Stimulated activated CD4-positive, alpha-beta T cell treated with anti-CD3 and anti-CD28 coated beads, Interleukin-12 subunit alpha, Interleukin-12 subunit beta, amount 100 ng/mL, for 48 hours (primary cell): ENCODE measurements at places on chromosomes 7 and 10.

DNA sequence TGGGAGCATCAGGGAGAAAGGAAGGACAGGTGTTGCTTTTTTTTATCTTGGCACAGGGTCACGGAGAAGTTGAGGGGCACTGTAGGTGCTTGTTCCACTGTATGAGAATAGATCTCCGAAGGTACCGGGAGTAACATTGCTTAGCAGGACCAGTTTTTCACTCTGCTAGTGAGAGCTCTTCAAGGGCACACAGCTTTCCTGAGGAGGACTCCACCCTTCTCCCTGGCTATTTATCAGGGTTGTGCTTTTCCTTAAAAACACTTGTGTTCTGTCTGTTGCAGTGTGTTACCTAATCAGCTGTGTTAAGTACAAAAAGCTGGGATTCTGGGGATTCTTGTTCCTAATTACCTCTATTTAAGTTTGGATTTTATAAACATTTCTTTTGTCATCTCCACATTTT is 160.5 kb downstream of the SND1 start:
- DNase-seq: no peak

GRCh38 chr7:76196786-76197185 is 4.9 kb upstream of the SRRM3 start:
- no peak for DNase-seq

- DNase-seq: no peak
Observed at GRCh38 chr10:4243651-4244050, 458.6 kb upstream of the KLF6 start.

GRCh38 chr7:122951006-122951405 is 44.5 kb downstream of the TAS2R16 start:
- no peak for DNase-seq

DNA sequence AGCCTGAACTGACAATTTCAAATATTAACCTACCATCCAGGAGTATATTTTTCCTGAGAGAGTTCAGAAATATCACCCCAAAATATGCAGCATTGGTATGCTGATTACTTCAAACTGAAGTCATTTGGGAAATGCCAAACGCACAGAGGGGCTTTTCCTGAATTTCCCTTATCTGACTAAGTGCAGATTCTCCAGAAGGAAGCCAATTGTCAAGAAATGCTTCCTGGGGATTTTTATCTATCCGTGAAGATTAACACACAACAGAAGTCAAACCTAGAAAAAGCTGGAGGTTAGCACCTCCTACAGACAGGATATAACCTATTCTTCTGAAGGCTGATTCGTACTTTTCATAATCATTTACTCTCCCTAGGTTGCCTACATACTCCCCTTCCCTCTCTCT is 91.0 kb downstream of the AKR1D1 start:
- DNase-seq: no peak

DNA sequence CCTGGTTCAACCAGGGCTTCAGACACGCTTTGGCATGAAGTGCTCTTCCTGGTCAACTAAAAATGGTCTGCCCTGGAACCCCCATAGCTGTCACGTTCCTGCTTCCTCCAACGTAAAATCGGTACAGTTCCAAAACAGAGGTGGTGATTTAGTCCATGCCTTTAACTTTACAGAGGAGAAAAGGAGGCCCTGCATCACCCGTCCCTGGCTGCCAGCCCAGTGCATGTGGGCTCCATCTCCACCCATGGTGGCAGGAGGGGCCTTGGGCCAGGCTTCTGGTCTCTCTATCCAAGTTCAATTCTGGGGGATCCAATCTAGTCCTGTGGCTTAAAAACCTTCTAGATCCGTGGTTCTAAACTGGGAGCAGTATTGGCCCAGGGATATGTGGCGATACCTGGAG is 18.7 kb downstream of the ECHDC3 start:
- DNase-seq: no peak

- no peak for DNase-seq
Observed at GRCh38 chr10:113027230-113027573, 77.2 kb downstream of the TCF7L2 start.

GRCh38 chr7:86643561-86644281 is at the start of gene GRM3:
Gene GRM3 (plus strand): TSS chr7:86643909. CDS start chr7:86765146, 121,237 bp downstream.
- no peak for DNase-seq

DNA sequence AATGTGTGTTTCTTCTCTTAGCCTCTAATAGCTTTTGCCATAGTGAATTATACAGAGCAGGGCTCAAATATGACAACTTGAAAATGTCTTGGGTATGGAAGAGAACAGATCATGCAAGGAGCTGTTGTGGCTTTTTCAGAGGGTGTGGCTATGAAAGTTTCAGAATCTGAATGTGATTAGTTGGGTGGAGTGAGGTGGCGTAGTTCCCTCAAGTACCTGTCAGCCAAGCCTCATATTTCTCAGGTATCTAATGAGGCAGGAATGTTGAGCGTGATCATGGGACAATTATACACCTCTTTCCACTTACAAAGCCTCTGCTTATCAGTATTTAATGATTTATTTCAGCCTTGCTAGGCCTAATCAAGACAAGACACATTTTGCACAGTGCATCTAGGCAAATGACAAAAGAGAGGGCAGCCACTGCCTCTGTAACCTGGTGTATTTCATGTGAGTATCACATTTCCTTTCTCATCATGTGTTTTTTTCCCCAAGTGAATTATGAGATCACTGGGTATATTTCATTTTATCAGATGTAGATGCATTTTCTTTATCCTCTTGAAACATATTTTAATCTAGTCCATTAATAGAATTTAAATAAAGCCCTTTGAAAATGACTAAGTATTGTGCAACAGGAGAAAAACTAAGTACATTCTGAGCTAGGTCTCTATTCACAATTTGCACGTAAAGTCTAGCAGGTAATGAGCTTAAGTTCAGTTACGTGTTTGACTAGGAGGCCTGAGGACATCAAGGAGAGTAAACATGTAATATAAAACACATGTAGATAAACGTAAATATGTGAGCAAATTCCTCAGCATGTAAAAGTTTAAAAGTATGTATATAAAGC is 644.4 kb upstream of the IGFBP3 start:
- DNase-seq: no peak

DNA sequence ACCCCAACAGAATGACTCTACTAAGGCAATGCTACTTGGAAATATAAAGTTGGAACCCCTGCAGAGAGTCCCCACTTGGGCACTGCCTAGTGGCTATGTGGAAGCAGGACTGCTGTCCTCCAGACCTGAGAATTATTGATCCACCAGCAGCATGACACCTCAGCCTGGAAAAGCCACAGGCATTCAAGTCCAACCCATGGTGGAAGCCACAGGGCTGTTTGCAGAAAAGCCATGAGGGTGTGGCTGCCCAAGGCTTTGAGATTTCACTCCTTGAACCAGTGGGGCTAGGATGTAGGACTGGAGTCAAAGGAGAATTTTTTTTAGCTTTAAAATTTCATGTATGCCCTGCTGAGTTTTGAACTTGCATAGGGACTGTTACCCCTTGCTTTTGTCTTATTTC is 13.6 kb upstream of the GHRHR start:
- no peak for DNase-seq

DNA sequence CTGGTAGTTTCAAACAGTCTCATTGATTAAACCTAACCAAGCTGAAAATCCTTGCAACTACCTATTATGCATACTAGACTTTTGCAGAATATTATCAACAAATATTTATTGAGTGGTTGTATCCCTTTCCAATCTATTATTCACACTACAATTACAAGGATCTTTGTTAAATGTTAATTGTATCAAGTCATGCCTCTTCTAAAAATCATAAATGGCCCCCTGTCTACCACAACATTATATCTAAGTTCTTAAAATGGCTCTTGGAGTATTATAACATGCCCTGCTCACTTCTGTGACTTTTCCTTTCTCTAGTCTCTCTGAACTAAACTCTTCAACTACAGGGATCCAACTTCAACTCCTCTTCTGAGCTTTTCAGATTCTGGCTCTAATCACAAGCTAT is 219.3 kb downstream of the IMMP2L start:
- no peak for DNase-seq

DNA sequence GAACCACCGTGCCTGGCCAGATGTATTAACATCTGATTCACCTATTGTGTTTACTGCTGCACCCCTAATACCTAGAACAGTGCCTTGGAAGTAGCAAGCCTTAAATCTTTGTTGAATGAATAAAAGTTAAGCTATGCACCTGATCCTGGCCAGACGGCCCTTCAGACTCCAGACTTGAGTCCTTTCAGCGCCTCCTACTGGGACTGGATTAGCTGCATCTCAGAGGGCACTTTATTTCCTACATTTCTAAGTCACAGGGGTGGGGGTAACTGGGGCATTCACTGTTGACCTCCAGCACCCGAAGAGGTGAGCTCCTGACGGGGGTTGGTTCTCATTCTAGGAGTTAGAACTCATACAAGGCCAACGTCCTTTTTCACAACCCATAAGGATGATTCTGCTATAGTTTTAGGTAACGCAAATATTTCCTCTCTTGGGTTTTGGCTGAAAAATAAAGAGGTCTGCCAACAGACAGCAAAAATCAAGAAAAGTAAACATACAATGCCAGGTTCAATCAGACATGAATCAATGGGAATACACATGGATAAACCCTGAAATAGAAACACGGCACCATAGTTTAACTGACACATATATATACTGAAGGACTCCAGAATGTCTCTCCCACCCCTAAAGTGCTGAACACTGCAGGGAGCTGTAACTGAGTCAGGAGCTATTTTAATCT is 48.0 kb upstream of the DLG5 start:
- no peak for DNase-seq

GRCh38 chr7:120582916-120583315 is 275.0 kb downstream of the TSPAN12 start:
- DNase-seq: no peak

- no peak for DNase-seq
Observed at GRCh38 chr10:108566316-108567107, 1356.8 kb downstream of the XPNPEP1 start.
